ENCODE measurements at places on chromosomes 5 and 9.

GRCh38 chr9:89339807-89340206 lies 21.5 kb downstream of the SECISBP2 start:
- no peak for DNase-seq

DNA sequence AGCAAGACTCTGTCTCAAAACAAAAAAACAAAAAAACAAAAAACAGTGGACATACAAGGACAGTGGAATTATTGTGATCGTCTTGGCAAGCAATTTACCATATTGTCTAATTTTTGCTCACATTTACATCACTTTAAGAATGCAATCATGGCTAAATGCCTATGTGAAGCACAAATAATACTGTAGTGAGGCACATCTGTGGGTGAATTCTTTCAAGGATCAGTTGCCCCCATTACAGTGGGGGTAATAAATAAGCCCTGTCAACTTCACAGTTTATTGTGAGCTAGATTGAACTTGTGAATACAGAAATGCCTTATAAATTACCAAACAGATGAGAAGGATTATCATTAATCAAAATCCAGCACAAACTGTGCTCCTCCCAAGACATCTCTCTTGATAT lies 150.2 kb upstream of the PAPPA start:
- DNase-seq = no peak

DNA sequence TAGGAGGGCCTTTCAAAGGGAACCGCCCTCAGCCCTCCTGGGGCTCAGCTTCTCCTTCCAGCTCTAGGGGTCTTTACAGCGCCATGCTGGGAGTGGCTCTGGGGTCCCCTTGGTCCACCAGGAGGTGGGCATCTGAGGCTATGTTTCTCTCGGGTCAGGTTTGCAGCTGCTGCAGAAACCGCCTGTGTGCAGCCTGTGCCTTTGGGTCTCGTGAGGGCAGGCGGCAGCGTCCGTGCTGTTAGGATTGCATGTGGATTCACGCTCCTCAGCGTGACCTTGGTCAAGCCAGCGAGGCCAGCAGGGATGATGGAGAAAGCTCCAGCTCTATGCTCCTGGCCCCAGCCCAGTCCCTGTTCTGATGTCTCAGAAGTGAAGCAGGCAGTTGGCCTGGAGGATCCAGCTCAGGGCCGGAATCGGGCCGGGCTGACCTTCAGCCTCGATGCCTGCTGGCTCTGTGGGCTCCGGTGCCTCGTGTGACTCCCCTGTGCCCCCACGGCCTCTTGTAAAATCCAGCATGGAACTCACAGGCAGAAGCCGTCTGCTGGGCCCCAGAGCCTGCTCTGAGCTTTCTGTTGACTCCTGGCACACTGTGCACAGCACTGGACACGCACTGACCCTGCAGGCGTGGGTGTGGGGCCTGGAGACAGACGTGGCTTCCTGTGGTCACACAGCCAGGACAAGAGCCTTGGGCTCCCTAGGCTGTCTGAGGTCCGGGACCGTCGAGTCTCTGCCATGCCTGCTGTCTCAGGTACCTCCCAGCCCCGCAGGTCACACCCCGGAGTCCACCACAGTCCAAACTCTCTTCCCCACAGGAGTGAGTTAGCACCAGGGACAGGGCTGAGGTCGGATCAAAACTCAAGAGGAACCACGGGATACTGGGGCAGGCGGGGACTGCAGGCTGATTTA lies 54.3 kb downstream of the TRIP13 start:
- no peak for DNase-seq

DNA sequence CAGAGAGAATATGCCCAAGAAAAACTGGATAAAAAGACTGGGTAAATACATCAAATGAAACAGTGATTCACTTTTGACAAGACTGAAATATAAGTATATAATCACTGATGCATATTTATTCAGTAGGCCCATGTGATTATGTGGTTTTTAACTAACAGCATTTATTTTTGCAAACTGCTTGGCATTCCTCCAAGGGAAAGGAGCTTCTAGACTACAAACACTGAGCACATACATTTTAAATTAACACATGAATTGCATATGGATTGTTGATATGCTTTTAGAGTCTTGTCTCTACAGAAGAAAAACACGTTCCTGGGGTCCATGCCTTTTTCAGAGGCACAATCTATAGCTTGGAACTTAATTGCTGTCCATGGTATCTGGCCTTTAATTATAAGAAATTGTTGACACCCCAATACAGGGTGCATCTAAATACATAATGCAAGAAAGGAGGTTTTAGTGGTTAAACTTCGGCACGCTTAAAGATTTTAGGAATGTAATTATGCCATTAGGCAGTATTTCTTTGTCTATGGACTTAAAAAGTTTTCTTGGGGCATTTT lies 6.9 kb upstream of the MEIKIN start:
- peak; percentile 10 for DNase-seq

DNA sequence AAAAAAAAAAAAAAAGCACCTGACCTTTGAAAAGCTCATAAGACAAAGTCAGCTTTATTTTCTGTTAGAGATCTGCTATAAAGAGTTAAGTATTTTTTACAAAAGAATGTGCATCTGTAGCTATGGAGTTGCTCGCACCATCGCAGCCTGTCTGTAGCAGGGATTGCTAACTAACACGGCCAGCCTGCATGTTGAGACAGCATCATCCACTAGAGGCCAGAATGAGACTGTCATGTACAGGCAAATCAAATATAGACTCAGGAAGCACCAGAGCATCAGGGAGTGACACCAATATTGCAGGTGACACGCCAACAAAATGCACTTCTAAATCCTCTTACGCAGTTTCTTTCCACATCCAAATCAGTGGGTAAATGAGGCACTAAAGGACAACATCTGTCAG lies 136.3 kb upstream of the RASEF start:
- peak; percentile 24 for DNase-seq

- DNase-seq = no peak
Observed at GRCh38 chr5:149434162-149435014, 55.3 kb upstream of the IL17B start.

- DNase-seq = no peak
Observed at GRCh38 chr9:112380825-112381221, 915 bp downstream of the HSDL2 start.

DNA sequence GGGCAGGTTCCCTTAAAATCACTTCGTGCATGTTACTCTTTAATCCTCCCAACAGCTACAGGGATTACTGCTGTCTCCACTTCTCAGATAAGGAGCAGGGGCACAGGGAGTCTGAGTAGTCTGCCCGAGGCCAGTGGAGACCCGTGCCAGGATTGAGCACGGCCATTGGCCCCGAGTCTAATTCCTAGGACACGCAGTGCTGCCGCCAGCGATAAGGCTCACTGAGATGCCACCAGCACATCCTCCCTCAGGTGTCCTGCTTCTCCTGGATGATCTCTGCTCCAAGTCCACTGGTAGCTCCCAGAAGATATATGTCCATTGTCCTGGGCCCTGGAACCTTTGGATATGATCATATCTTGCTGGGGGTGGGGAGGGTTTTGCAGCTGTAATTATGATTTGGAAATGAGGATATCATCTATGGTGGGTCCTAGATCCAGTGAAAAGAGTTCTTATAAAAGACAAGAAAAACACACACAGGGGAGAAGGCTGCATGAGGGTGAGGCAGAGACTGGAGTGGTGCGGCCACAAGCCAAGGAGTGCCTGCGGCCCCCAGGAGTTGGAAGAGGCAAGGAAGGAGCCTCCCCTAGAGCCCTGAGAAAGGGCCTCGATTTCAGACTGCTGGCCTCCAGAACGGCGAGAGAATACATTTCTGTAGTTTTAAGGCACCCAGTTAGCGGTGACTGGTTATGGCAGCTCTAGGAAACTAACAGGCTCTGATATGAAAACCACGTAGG lies 19.4 kb upstream of the MED10 start:
- DNase-seq = no peak

DNA sequence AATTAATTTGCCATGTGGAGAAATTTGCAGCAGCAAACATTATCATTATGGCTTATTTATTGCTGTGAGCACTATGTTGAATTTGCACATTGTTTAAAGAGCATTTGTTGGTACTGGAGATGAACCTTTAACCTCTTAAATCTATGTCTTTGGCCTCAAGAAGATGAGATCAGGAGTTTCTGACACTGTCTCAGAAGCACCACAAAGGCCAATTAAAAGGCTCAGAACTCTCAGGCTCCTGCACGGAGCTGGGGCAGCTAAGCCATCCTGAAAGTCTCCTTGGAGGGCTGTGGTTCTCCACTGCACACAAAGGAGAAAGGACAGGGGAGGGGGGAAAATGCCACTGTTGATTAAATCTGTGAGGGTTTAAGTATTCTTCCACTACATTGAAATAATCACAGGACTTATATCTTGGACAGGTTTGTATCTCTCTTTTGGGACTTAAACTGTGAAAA lies 33.1 kb downstream of the ZNF366 start:
- no peak for DNase-seq

GRCh38 chr5:55903121-55903701 lies 52.1 kb downstream of the IL31RA start:
- no peak for DNase-seq

DNA sequence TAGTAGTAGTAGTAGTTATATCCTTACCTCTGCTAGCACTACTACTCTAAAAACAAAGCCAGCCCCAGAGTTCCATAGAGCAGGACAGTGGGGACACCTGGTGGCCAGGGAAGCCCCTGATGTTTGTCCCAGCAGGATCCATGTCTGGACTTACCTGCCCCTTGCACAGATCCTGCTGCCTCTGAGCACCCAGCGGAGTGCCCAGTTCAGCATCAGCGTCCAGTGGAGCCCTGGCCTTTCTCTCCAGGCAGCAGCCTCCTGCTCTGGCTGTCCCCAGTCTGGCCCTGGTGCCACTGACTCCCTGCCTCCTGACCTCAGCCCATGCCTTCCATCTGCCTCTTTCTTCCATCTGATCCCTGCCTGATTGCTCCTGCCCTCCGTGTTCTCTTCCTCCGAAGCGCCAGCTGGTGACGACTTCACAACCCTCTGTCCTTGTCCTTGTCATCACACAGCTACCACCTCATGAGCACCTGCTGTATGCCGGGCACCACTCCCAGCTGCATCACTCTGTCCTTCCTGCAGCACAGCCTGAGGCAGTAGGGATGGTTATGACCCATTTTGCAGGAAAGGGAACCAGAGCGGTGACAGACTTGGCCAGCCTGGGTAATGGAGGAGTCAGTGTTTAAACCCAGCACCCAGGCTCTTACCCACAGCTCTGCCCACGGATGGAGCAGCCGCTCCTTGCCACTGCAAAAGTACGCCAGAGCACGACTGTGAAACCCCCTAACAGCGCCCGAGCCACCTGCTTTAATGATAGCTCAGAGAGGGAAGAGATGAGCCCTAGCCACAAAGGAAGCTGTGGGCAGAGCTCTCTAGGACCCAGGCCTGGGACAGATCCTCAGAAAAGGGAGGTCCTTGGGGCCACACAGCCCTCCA lies 11.5 kb downstream of the SARDH start:
- DNase-seq = no peak

GRCh38 chr5:168209244-168209995 lies 82.0 kb upstream of the WWC1 start:
- DNase-seq = no peak

DNA sequence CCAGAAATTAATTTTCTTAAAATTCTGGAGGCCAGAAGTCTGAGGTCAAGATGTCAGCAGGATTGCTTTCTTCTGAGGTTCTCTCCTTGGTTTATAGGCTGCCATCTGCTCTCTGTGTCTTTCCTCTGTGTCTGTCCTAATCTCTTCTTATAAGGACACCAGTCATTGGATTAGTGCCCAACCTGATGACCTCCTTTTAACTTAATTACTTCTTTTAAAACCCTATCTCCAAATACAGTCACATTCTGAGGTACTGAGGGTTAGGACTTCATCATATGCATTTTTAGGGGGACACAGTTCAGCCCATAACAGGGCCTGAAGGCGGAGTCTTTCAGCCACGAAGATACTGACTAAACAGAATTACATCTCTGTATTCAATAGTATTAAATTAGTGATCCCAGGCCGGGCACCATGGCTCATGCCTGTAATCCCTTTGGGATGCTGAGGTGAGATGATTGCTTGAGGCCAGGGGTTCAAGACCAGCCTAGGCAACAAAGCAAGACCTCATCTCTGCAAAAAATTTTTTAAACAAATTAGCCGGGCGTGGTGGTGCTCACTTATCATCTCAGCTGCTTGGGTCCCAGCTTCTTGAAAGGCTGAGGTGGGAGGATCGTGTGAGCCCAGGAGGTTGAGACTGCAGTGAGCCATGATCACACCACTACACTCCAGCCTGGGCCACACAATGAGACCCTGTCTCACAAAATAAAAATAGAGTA lies 5.9 kb upstream of the RPS6 start:
- DNase-seq = no peak

- DNase-seq = no peak
Observed at GRCh38 chr5:98576275-98576674, 197.2 kb upstream of the RGMB start.

DNA sequence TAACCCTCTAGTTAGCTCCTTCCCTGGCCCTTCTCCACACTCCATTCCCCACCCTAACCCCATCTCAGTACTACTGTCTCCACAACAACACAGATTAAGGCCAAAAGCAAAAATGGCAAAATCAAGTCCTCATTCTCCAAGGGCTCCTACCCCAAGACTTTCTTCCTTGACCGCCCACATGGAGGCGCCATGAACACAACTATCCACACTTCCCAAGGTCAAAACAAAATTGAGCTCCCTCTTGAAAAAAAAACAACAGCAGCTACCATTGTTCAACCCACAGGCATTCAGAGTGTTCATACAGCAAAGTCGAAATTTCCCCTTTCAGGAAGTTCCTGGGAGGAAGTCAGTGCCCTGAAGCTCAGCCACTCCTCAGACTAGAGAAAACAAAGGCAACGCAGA lies 54.4 kb downstream of the GNAQ start:
- peak; percentile 13 for DNase-seq

DNA sequence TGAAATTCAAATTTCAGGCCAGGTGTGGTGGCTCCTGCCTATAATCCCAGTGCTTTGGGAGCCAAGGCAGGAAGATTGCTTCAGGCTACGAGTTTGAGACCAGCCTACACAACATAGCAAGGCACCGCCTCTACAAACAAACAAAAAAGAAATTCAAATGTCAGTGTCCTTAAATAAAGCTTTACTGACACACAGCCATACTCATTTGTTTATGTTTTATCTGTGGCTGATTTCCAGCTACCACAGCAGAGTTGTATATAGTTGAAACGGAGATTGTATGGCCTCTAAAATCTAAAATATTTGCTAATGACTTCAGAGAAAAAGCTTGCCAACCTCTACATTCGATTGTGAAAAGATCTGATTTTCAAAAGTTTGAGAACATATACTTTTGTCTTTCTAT lies 15.4 kb downstream of the SHLD3 start:
- no peak for DNase-seq
